ENCODE measurements at places on chromosomes 1 and 21.

DNA sequence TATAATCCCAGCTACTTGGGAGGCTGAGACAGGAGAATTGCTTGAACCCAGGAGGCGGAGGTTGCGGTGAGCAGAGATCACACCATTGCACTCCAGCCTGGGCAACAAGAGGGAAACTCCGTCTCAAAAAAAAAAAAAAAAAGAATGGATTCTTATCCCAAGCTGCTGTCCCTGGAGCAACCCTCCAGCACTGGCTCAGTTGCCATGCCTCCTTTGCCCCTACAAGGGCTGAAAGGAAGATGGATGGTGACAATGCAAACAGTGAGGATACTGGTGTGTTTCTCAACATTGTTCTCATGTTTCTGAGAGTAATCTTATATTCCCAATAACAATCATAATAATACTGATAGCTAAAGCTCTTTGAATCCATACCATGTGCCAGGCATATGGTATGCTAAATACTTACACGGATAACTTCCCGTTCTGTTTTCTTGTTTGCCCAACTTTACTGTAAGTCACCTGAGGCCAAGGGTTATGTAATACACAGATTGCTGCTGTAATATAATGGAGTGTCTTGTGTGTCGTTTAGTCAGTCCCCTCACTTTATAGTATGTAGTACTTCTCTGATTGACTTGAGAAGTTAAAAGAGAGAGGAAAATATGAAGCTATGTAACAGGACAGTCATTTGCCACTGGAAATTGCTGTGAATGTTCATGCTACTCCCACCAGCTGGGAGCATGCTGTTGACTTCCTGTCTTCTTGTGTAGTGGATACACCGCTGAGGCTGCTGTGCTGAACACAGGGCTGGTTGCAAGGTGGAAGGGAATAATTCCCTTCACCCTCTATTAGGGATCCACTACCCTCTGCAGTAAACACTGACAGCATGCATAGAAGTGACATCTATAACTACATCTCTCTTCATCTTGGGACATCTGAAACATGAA is 153.6 kb downstream of the CNIH3 start:
- DNase-seq: no peak

- no peak for DNase-seq
Measured at GRCh38 chr1:212040629-212041412, 5.3 kb downstream of the DTL start.

DNA sequence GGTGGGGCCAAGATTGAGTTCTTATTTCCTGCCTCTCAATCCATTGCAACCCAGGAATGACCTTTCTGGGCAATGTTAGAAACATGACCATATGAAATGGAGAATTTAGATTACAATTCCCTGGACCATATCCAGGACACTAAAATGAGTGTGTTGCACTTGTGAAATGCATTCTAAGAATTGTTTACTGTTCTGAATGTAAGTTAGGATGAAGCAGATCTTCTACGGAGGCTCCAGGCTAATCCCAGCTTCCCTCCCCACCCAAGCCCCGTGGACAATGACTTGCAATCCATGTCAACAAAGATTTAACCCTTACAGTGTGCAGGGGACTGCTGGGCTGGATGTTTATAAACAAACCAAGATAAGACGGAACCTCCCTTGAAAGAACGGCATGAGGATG is 31.7 kb upstream of the HAO2 start:
- DNase-seq: peak; percentile 53

GRCh38 chr1:213987927-213988506 is at the start of gene PROX1:
TSS of gene PROX1 (plus strand) at chr1:213987973. CDS start at chr1:213996536, 8,563 bp downstream.
- DNase-seq: peak; percentile 91

- DNase-seq: no peak
Measured at GRCh38 chr1:232247669-232248068, 382.3 kb downstream of the SIPA1L2 start.

GRCh38 chr1:66312271-66312990 is 221.5 kb upstream of the SGIP1 start:
- DNase-seq: peak; percentile 85

DNA sequence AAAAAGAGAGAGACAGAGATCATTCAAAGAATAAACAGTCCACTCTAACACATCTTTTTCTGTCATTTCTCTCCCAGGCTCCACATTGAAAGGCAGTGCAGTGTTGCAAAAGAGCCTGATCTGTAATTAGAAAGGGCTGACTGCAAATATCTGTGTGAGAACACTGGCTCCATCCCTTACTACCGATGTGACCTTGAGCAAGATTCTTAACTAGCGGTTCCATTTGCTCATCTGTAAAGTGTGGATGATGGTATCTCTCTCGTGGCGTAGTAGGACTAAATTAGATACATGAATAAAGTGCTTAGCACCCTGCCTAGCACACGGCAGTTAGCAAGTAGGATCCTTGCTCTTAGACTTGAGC is 26.9 kb upstream of the SLC44A3 start:
- no peak for DNase-seq

DNA sequence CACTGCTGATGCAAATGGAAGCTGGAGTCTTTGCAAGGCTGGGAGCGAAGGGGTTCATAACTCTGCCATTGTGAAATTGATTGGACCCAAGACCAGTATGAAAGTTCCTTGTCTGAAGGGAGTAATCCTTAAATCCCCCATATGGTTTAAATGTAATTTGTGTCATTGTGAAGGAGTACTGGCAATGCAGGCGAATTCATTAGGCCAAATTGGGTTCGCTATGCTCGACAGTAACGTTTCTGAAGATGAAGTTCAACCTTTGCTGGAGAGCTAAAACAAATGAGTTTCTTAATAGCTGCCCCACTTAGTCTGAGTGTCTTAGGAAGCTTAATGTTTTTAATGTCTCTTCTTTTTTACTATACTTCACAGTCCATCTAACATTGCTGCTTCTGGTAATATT is 27.5 kb downstream of the PGM1 start:
- DNase-seq: no peak

- no peak for DNase-seq
Measured at GRCh38 chr1:203536980-203537455, 43.1 kb downstream of the OPTC start.

DNA sequence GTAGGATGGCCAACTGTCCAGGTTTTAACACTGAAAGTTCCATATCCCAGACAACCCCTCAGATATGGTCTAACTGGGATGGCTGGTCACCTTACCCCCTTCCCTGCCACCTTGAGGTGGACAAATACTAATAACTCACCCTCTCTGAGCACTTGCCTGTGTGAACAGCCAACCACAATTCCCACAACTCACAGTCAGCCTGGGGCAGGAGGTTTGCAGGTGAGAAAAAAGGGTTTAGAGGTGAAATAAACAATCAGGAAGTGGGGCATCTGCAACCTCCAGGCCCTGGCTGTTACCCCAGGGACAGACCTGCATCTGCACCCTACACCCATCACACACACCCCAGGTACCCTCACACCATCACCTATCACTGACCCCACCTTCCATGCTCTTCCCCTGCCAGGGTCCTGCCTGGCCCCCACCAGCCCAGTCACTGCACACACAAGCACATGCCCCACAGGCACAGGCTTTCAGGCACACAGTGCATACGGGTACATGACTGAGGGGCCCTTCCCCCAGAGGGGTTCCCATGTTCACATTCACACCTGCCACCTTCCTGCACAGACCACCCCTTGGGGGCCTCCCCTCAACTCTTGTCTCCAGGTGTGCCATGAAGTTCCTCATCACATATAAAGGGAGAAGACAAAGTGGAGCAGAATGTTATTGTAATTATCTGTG is 679.5 kb downstream of the MATN1 start:
- DNase-seq: no peak

- DNase-seq: no peak
Measured at GRCh38 chr21:16634515-16634914, 878.3 kb upstream of the CXADR start.

- DNase-seq: no peak
Measured at GRCh38 chr1:64679177-64679576, 65.7 kb upstream of the RAVER2 start.

- no peak for DNase-seq
Measured at GRCh38 chr1:150406483-150406882, 42.5 kb downstream of the RPRD2 start.
